Activated CD8-positive, alpha-beta memory T cell treated with anti-CD3 and anti-CD28 coated beads, Interleukin-2, amount 50 U/mL, for 48 hours (primary cell): ENCODE measurements at places on chromosomes 6 and 20.
A peak's percentile ranks its signal among the peaks of the same experiment; 100 is the strongest.

GRCh38 chr6:16904957-16905356, 143.7 kb upstream of the ATXN1 start:
- no peak for DNase-seq

- peak; percentile 81 for DNase-seq
Measured at GRCh38 chr6:35496841-35497570, at the start of gene TEAD3. Gene TEAD3 (minus strand): TSS chr6:35497079.

DNA sequence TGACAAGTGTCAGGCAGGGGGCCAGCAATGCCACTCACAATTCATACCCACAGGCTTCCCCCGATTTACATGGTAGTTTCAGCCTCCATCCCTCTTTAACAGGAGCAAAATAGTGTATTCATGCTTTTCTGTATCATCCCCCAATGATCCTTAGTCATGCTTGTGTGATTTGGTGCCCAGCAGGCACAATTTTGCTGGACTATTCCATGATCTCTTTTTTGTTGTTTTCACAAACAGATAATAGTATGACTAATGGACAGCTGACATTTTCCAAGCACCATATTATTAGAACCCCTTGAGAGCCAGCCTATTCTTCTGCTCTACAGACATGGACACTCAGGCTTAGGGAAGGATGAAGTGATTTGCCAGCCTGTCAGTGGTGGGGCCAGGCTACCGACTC, 128.2 kb upstream of the RIPOR2 start:
- no peak for DNase-seq

GRCh38 chr6:90790058-90790457, 203.2 kb upstream of the MAP3K7 start:
- no peak for DNase-seq

DNA sequence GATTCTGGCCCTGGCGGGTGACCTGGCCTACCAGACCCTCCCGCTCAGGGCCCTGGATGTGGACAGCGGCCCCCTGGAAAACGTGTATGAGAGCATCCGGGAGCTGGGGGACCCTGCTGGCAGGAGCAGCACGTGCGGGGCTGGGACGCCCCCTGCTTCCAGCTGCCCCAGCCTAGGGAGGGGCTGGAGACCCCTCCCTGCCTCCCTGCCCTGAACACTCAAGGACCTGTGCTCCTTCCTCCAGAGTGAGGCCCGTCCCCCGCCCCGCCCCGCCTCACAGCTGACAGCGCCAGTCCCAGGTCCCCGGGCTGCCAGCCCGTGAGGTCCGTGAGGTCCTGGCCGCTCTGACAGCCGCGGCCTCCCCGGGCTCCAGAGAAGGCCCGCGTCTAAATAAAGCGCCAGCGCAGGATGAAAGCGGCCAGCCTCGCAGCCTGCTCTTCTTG, 868 bp upstream of the SLC2A4RG start:
- no peak for DNase-seq

DNA sequence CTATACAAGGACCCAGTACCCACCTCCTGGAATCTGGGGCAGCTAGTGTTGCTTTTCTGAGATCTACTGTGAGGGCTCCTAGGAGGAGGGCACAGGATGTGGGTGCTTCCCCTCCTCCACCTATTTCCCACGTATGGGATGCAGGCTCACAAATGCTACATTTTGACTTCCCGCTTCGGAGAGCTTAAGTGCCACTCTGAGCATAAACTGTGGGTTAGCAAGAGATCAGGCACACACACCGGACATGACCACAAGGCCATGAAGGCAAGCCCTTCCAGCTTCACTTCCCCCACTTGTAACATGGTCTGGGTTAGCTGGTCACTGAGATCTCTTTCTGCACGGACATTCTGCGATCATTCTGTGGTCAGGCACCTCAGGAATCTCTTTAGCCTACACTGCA, 15.7 kb upstream of the TGM3 start:
- no peak for DNase-seq

GRCh38 chr20:52748285-52748932, 223.7 kb upstream of the TSHZ2 start:
- DNase-seq, result no peak

DNA sequence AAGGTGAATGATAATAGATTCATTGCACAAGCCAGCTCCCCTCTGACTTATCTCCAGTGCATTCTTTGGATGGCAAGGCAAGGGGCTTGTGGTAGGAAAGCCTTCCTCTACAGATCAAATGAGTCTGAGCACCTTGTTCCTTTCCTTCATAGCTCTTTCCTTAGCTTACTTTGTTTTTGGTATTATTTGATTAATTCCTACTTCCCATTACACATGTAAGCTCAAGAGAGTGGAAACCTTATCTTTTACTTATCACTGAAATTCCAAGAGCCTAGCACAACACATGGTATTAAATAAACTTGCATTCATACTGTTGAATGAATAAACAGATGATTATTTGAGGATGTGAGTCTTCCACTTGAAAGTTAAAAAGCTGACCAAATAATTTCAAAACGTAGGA, 41.7 kb downstream of the FRK start:
- no peak for DNase-seq

GRCh38 chr6:13319891-13320564, 8.3 kb downstream of the TBC1D7 start:
- DNase-seq, result no peak

DNA sequence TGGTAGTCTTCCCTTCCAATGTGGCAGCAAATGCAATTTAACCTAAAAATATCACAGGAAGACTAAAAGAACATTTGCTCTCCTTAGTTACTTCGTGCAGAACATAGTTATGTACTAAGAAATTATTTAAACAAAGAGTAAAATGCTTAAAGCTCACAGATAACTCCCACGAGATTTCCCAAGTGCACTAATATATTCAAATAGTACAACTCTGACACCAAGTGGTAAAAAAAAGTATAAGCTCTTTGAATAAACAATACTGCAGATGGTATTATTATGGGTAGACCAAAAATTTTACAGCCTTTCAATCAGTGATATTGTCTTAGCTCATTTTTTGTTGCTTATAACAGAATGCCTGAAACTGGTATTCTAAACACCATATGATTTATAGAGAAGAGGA, 52.8 kb upstream of the FILIP1 start:
- no peak for DNase-seq

DNA sequence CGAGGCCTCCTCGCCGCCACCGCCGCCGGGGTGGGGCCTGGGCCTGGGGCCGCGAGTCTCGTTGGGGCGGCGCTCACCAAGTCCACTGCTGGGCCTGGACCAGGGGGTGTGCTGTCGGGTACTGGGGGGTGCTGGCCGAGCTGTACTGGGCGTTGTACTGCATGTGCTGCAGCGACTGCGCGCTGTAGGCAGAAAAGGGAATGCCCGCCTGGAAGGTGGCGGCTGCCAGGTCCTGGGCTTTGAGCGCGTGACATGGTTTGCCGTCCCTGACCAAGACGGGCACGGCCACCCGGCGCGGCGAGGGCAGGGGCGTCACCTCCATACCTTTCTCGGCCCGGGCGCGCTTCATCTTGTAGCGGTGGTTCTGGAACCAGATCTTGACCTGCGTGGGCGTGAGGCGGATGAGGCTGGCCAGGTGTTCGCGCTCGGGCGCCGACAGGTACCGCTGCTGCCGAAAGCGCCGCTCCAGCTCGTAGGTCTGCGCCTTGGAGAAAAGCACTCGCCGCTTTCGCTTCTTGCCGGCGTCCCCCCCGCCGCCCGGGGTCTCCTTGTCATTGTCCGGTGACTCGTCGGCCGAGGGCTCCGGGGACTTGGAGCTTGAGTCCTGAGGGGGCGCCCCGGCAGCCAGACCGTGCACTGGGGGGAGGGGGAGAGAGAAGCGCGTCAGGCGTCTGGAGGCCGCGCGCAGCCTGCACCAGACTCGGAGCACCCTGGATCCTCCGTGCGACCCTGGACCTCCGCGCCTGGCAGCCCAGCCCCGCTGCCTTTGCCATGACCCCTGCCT, 1.8 kb downstream of the NKX2-2 start:
- peak; percentile 63 for DNase-seq

DNA sequence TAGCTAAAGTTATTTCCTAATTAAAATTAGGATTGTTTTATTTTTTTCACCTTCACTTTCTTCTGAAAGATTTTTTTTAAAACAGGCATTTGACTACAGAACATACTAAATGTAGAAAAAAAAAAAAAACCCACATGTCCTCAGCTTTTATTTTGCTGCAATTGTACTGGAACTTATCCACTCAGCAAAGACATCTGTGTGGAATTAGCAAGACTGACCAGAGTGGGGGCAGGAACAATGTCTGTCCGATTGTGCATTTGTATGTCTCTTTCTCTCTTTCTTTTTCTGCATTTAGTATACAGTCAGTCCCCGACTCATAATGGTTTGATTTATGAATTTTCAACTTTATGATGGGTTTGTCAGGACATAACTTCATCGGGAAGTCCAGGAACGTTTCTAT, 77.3 kb downstream of the CHD6 start:
- DNase-seq, result no peak

- no peak for DNase-seq
Measured at GRCh38 chr6:15389765-15390723, 144.2 kb downstream of the JARID2 start.

DNA sequence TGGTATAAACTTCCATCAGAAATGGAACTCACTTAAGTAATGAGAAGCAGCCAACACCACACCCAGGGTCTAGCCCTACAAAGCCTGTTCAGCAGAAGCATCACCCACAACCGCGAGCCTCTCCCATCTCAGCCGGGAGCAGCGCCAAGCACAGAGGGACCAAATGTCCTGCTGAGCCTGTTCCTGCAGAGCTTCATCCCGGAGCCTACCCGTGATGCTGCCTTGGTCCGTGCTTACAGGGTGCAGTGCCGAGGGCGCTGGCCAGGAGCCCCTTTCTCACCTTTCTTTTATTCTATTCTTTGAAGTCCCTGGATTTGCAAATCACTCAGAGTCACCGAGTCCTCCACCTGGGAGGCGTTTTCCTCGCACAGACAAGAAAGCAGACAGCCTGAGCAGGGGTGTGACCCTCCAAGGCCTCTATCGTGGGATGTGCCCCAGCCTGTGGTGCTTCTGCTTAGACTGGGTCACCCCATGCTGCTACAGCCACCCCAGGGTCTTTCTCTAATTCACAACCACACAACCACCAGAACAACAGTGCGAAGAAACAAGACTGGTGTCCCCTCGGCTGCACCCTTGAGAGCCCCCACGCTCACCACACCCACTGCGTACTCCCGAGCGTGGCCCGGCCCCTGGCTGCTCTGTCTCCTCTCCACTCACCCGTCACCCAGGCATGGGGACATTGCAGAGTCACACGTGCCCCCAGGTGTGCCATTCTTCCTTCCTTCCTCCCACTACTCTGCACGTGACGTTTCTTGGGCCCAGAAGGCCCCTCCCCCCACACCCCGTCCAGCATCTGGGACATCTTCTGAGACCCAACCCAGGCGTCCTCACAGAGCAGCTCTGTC, 92.2 kb upstream of the MPC1 start:
- DNase-seq, result no peak

DNA sequence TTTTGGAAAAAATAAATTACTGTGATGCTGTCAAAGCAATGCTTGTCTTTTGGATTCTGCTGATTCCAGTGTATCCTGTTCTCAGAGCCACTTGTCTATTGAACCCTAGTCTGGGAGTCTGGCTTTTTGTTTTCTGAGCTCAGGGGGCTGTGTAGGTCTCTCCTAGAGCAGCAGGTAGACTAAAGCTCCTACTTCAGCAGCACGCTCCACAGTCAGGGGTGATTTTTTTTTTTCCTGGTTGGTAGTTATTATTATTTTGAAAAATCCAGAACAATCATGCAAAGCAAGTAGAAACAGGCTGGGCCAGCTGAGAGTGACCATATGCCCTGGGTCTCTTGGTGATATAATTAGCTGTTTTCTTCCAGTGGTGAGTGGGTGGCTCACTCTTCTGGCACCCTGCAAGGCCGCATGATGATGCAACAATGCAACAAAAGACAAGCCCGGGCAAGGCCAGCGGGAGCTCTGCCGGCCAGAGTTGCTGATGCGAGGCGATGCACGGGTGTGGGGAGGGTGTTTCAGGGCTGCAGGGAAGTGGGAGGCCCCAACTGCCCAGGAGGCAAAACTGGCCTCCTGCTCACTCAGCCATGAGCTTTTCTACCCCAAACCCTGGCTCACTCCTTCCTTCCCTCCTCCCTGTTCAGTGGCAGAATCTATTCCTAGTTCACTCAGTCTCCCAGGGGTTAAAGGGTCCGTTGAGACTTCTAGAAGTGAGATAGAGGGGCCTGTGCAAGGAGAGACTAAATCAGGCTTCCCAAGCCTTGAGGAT, 11.5 kb upstream of the CDKN1A start:
- no peak for DNase-seq

- DNase-seq, result no peak
Measured at GRCh38 chr6:140311146-140311545, 936.7 kb upstream of the CITED2 start.

DNA sequence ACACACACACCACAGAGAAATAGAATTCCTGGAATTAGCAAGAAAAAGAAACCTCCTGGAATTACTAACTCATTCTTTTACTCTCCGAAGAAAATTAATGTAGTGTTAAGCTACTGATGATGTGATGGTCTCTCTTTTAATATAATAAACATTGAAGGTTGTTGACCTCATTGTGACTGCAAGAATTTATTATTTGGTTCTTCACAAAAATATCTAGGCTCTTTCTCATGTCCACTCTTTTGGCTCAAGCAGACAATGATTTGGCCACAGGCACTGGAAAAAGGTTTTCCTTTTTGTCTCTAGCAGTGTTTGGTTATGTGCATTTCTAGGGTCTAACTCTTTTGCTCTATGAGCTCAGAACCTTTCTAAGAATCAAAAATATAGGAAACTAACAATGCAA, 811.9 kb downstream of the TENT5A start:
- DNase-seq, result no peak

DNA sequence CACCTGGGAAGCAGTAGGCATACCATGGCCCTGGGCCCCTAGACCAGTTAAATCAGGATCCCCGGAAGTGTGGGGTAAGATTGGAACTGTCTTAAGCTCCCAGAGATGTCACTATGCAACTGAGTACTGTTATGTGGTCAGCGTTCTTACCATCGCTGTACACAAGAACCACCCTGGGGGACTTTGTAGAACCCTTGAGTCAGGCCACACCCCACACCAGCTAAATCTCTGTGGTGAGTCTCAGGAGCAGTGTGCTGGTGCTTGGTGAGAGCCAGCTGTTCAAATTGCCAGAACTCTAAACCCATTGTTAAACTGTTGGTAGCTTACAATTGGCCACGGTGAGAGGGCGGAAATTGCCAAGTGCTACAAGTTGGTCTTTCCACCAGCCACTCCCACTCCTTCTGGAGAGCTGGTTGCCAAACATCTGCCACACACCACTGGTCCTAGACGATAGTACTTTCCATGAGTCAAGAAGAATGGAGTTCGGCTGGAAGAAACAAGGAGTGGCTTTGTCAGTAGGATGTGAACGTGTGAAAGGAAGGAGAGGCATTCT, 80.5 kb upstream of the SYNDIG1 start:
- DNase-seq, result no peak

- no peak for DNase-seq
Measured at GRCh38 chr6:70336996-70337742, 34.3 kb upstream of the COL9A1 start.
